ENCODE measurements at places on chromosomes 5 and 9. TPM values are rescaled to one million over a fixed set of nuclear protein-coding genes. Genes with fewer than 3 reads are reported as not detected.

TICAM2 gene
- total RNA-seq, result 0.69 TPM

OR13C9 gene
- total RNA-seq, result not detected

GRM6 gene
- total RNA-seq, result not detected

LECT2 gene
- not detected for total RNA-seq

MOB3B gene
- total RNA-seq, result 8.5 TPM

TMC1 gene
- not detected for total RNA-seq

CER1 gene
- total RNA-seq, result not detected

SPINK13 gene
- not detected for total RNA-seq

RIGI gene
- 40.7 TPM for total RNA-seq

SNCAIP gene
- total RNA-seq, result not detected

GPR150 gene
- total RNA-seq, result 0.93 TPM

SIL1 gene
- total RNA-seq, result 51.4 TPM

SARDH gene
- total RNA-seq, result 7.3 TPM

CNOT6 gene
- 12.0 TPM for total RNA-seq

STKLD1 gene
- 4.7 TPM for total RNA-seq

FOXD4L5 gene
- total RNA-seq, result under 0.01 TPM

SPINK6 gene
- not detected for total RNA-seq
